ENCODE measurements at places on chromosomes 13 and 19.
A peak's percentile ranks its signal among the peaks of the same experiment; 100 is the strongest.

- peak; percentile 43 for DNase-seq
These were observed 607.6 kb downstream of the FGF9 start for GRCh38 chr13:22278336-22278929.

DNA sequence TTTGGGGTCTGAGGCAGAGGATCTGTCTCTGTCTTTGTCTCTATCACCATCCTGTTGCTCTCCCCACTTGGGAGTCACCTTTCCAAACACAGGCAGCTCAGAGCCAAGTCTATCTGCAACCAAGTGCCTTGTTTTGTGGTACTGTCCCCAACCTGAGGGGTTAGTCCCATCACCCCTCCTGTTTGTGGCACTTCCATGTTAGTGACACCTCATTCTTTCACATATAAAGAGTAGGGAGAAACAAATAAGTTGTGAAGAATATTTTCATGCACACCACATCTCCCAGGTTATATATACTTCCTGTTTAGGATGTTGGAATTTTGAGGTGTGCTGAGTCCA lies 3.7 kb downstream of the GDF15 start:
- no peak for DNase-seq

- DNase-seq = peak; percentile 9
These were observed 3.6 kb upstream of the KMT5C start for GRCh38 chr19:55336101-55336500.

- DNase-seq = no peak
These were observed 6.1 kb upstream of the KLK8 start for GRCh38 chr19:51007488-51007887.

DNA sequence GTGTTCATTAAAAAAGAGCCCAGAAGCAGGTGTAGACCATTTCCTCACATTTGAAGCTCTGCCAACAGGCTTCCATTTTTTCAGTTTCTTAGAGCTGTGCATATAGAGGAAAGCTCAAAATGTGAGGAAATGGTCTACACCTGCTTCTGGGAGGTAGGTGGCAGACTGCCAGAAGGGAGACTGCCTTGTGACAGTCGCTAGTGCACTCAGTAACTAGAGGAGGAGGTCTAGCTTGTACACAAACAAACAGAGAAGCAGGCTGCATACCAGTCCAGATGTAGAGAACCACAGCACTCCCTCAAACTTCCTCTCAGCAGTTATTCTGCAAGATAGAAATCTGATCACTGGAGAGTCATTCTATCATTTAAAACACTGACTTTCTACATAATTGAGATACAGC lies 800.2 kb downstream of the EFNB2 start:
- no peak for DNase-seq

GRCh38 chr19:32830231-32831014 lies 39.1 kb downstream of the SLC7A9 start:
- DNase-seq = no peak

DNA sequence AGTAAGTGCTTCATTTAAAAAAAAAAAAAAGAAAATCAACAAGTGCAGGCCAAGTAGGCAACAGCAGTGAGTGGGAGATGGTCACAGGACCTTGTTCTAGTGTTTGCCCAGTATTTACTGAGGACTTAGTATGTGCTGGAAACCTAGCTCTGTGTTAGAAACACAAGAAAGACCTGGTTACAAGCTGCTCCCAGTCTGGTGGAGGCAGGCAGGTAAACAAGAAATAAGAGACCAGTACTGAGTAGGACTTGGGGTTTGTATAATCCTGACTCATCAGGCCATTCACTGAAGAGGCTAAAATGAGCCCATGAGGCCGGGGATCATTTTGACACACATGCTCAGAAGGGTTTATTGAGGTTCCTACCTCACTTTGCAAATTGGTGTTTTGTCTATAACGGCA lies 21.5 kb upstream of the SERPINE3 start:
- DNase-seq = no peak

DNA sequence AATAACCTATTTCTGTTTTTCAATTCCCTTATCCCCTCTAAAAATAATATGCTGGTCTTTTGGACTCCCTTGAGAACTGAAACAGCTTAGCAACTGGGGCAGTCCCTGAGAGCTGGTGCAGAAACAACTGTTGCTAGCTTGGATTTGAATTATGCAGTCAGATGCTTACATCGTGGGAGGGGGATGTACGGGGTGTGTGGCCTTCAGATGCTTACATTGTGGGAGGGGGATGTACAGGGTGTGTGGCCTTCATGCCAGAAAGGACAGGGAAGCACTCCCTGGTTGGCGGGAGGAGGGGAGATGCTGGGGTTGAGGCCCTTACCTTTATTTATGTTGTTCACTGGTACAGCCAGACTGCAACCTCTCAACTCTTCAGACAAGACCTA lies 25.6 kb downstream of the LRCH1 start:
- no peak for DNase-seq

DNA sequence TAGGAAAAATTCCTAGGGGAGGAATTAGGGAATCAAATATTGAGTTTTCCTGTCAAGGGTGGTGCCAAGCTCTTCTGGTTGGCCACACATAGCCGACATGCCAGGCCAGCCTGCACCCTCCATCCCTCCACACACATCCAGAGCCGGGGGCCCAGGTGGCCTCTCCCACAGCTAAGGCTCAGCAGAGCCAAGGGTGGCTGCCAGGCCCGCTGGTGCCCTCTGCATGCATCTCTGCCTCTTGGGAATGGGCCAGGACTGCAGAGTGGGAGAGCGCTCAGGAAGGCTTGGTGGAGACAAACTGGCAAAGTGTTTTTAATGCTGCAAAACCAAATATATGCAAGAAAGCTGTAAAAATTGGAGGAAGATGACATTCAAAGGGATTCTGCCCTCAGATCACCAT lies 42.7 kb upstream of the GAS6 start:
- peak; percentile 15 for DNase-seq

- peak; percentile 84 for DNase-seq
These were observed 13.6 kb downstream of the EPN1 start for GRCh38 chr19:55688422-55689218.

GRCh38 chr13:80655778-80656511 lies 315.0 kb upstream of the SPRY2 start:
- DNase-seq = no peak

DNA sequence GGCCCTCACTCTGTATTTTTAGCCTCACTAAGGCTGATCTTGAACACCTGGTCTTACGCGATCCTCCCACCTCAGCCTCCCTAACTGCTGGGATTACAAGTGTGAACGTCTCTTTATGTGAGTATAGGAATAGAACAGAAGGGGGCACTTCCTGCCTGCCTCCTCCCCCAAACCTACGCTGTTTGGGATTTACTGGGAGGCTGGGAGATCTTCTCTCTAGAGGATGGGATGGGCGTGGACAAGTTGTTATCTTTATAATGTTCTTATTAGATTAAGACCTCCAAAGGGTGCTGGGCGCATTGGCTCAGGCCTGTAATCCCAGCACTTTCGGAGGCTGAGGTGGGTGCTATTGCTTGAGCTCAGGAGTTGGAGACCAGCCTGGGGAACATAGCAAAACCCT lies 2.9 kb upstream of the CSNK1G2 start:
- no peak for DNase-seq

DNA sequence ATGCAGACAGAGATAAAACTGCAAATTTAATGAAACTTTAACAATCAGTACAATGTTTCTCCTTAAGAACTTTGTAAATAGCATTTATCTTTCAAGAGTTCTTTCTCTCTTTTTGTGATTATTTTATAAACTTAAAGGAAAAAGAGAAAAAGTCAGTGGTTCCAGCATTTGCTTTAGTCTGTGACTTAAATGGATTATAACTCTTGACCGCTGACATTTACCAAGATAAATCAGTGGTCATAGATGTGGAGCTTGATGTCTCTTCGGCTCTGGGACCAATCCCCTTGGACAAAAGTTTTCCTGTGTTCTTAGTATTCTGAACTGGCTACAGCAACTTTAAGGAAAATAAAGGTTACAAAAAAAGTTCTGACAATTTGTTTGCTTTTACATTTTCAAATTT lies 162.6 kb downstream of the TM9SF2 start:
- DNase-seq = no peak

DNA sequence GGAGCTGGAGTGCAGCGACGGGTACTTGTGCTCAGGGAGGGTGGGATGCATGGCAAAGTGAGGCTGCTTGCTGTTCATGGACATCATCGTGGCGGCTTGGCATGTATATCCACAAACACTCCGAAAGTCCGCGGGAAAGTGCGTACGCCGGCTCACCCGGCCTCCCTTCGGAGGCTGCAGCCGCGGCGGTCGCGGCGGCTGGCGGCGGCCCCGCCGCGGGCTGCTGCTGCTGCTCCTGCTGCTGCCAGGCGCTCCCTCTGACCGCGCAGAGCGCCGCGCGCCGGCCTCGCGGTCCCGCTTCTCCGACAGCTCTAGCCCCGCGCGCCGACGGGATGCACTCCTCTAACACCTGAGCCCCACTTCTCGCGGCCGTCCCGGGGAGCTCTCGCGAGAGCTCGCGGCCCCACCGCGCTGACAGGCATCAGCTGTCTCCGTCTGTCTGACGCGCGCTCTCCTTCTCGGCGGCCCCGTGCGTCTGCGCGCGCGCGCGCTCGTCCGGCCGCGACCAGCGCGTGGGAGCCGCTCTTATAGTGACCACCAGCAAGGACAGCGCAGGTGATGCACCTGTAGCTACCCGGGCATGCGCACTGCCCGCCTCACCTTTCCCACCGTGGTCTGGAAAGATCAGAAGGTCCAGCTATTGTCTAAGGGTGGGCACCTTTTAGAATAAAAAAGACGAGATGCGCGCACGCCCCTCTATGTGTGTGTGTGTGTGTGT lies at the start of gene POU4F1:
POU4F1 (minus strand) TSS at position 313 of the 718 bp plus-strand sequence; CDS start at position 87, 226 bp downstream.
- DNase-seq = peak; percentile 81
